ENCODE measurements at places on chromosomes 12 and 14.

DNA sequence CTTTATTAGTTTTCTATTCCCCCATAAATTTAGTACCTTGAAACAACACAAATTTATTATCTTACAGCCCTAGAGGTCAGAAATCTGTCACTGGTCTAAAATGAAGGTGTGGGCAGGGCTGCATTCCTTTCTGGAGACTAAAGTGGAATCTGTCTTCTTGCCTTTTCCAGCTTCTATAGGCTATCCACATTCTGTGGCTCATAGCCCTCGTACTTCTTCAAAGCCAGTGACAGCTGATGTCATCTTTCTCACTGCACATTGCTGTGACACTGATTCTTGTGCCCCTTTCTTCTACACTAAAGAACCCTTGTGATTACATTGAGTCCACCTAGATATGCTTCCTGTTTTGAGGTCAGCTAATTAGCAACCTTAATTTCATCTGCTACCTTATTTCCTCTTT is 23.2 kb upstream of the DCN start:
- DNase-seq, result no peak

GRCh38 chr12:20220339-20220738 is 148.0 kb upstream of the PDE3A start:
- no peak for DNase-seq

DNA sequence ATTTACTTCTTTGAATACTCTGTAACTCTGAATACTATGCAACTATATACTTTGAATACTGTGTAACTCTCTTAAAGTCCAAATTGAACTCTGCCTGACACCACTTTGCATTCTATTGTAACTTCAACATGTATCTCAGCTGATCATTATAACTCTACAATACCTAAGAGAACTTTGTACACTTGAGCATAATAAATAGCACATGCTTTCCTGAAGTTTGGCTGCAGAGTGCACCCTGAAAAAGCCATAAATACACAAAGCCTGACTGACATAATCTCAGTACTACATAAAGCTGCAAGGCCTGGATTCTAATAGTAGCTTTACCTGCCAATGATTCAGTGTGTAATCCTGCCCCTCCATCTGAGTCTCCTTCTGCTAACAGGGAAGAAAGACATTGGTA is 21.3 kb upstream of the COX16 start:
- no peak for DNase-seq

- no peak for DNase-seq
These were observed 77.2 kb upstream of the RFLNA start for GRCh38 chr12:124217508-124218242.

- no peak for DNase-seq
These were observed 38.1 kb downstream of the ETV6 start for GRCh38 chr12:11687528-11687927.

Data from ureter (tissue), 1 donor.